ENCODE measurements at places on chromosomes 2 and 18.

- DNase-seq = no peak
- no peaks in the 10 kb centered on the region for H3K36me3 ChIP-seq
- no peaks in the 10 kb centered on the region for H3K27me3 ChIP-seq
- H3K4me1 ChIP-seq = no peaks in the 10 kb centered on the region
Observed at GRCh38 chr2:211748339-211748738, 790.3 kb downstream of the ERBB4 start.

DNA sequence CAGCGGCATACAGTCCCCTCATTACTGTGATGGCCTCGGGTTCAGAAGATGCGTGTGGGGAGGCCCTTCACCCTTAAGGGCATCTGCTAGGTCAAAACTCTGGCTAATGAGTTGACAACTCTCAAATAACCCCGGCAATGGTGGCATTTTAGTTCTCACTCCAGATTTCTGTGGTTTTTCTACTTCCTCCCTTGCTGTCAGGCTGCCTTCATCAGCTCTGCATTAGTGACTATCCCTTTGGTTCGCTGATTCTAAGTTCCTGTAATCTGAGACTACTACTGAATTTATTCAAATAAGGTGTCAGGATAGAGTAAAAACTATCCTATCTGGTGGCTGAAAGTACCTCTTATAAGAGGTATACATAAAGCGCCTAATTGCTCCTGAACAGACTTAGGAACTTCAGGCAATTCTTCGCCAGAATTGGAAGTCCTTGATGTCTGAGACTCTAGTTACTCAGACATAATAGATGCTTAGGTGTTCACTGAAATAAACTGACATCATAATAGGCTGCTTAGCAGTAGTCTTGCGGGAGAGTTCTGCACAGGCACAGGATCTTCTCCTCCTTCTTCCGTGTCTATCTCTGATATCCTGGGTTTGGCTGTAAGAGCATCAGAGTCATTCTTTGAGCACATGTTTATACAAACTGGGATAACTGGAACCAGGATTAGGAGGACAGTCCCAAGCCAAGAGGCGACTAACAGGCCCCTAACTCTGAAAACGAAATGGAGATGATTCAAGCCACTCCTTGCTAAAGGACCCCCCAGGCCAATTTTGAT lies 194.5 kb downstream of the DNER start:
- H3K4me3 ChIP-seq = no peak overlapping the region
- H3K27me3 ChIP-seq = peaks cover 8% of the 10 kb centered on the region
- H3K27ac ChIP-seq = no peak overlapping the region
- DNase-seq = no peak
- H3K4me1 ChIP-seq = no peaks in the 10 kb centered on the region
- H3K36me3 ChIP-seq = no peaks in the 10 kb centered on the region

DNA sequence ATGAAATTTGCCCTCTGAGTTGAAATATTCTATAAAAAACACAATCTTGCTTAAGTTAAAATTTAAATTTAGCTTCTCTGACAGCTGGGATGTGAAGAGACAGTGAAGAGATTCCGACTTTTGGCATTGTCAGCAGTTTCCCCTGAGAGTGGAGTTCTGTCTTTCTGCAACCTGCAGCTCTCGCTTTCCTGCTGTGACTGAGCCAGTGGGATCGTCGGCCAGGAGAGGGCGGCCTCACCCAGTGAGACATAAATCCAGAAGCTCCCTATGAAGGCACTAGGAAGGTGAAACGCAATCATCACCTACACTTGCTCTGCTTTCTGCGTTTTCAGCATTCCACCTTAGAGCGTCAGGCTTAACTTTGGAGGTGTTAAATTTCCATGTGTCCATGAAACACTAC lies 75.4 kb upstream of the HNMT start:
- no peaks in the 10 kb centered on the region for H3K4me1 ChIP-seq
- DNase-seq = peak; percentile 32
- no peak overlapping the region for H3K27ac ChIP-seq
- H3K27me3 ChIP-seq = peaks cover 4% of the 10 kb centered on the region
- H3K4me3 ChIP-seq = no peak overlapping the region
- H3K36me3 ChIP-seq = no peaks in the 10 kb centered on the region

GRCh38 chr18:56373601-56374000 lies 264.8 kb downstream of the TXNL1 start:
- no peaks in the 10 kb centered on the region for H3K4me1 ChIP-seq
- H3K36me3 ChIP-seq = no peaks in the 10 kb centered on the region
- no peak overlapping the region for H3K27ac ChIP-seq
- no peak overlapping the region for H3K4me3 ChIP-seq
- no peak for DNase-seq
- H3K27me3 ChIP-seq = peaks cover 2% of the 10 kb centered on the region

GRCh38 chr2:44107086-44107740 lies 61.5 kb upstream of the PPM1B start:
- H3K36me3 ChIP-seq = no peaks in the 10 kb centered on the region
- H3K27me3 ChIP-seq = peaks cover 3% of the 10 kb centered on the region
- no peak for DNase-seq
- no peak overlapping the region for H3K4me3 ChIP-seq
- peaks cover 21% of the 10 kb centered on the region for H3K4me1 ChIP-seq
- H3K27ac ChIP-seq = no peak overlapping the region

DNA sequence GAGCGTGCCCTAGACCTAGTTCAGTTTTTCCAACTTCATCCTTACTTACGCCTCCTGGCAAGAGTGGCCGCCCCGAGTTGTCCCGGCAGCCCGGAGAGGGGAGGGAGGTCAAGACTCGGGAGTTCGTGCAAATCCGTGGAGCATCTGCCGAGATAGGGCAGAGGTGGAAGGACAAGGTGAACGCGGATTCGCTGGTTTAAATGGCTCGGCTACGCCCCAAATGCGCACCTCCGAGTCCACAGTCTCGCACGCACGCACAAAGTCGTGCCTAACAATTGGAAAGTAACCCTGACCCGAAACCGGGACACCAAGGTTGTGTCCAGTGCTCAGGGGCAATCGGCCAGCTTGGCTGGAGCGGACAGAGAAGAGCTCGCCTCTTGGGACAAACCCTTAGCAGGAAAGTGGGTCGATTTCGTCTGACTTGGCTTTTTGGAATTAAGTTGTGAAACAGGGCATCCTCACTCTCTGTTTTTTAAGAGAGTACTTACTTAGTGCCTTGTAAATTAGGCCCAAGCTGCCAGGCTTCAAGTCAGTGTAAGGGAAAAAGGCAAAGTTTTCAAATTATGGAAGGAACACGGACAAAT lies 726 bp upstream of the SS18 start:
- H3K27me3 ChIP-seq = no peaks in the 10 kb centered on the region
- H3K36me3 ChIP-seq = peaks cover 14% of the 10 kb centered on the region
- no peak for DNase-seq
- peak overlapping the region; percentile 94 for H3K27ac ChIP-seq

- no peak for DNase-seq
- H3K27me3 ChIP-seq = no peaks in the 10 kb centered on the region
- H3K36me3 ChIP-seq = no peaks in the 10 kb centered on the region
- no peak overlapping the region for H3K4me3 ChIP-seq
Observed at GRCh38 chr2:30949435-30949834, 142.2 kb upstream of the CAPN13 start.

DNA sequence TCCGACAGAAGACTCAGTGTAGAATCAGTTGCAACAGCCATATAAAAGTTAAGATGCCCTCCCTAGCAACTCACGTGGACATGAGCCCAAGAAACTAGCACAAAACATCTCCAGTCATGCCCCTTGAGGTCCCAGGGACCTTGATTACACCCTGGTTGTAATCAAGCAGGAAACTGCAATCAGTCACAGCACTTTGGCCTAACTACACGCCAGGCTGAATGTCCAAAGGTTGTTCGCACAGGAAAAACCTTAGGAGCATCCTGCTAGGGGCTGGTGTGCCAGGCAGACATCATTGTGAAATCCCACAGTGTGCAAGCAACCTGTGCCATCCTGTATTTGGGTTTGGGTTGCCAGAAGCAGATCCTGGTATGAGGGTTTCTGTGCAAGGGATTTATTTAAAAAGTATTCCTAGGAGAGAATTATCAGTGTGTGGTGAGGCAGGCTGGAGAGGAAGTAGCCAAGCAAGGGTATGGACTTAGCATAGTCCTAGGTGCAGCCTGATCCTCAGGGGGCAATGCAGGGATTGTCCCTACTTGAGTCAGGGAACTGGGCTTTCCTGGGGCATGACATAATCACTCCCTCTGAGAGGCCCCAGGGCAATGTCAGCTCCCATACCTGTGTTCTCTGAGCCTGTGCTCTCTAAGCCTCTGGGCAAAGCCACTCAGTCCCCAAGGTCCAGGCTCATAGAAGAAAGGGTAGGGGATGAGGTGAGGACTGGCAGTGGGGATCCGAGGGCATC lies 17.8 kb upstream of the SULT1C2 start:
- no peak overlapping the region for H3K27ac ChIP-seq
- peaks cover 10% of the 10 kb centered on the region for H3K27me3 ChIP-seq

GRCh38 chr2:173766537-173767289 lies 198.5 kb downstream of the SP3 start:
- H3K4me1 ChIP-seq = no peaks in the 10 kb centered on the region
- no peaks in the 10 kb centered on the region for H3K36me3 ChIP-seq
- H3K27ac ChIP-seq = no peak overlapping the region
- no peak for DNase-seq
- no peak overlapping the region for H3K4me3 ChIP-seq

DNA sequence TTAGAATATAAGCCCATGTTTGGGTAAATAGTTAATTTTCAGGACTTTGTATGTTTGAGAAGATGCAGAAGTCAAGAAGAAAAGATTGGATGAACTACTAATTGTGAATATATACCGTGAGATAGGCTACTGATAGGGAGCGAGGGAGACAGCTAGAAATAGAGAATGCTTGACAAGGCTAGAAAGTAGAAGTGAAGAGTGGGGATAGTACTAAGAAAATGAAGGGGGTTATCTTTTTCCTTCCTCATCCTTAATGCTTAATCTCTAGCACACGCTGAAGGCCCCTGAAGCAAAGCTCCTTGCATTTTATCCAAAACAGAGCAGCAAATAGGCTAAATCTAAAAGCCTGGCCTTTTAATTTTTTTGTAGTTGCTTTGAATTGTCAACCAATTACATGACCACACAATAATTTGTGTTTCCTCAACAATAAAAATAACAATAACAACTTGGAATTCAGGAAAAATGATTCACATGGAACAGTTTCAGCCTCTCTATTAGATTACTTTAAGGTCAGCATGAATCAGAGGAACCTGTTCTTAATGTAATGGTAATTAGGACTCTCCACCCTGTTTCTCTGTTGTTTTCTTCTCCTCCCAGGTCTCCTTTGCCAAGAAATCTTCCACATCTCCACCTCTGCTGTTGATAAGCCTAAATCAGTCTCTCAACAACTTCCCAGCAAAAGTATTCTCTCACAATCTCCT lies 1071.3 kb upstream of the ZEB2 start:
- no peaks in the 10 kb centered on the region for H3K36me3 ChIP-seq
- no peak for DNase-seq
- no peaks in the 10 kb centered on the region for H3K27me3 ChIP-seq
- no peaks in the 10 kb centered on the region for H3K4me1 ChIP-seq
- no peak overlapping the region for H3K4me3 ChIP-seq

- no peak for DNase-seq
- no peak overlapping the region for H3K27ac ChIP-seq
- H3K4me1 ChIP-seq = no peaks in the 10 kb centered on the region
- H3K36me3 ChIP-seq = no peaks in the 10 kb centered on the region
- H3K4me3 ChIP-seq = no peak overlapping the region
Observed at GRCh38 chr18:5508821-5509220, 35.0 kb downstream of the EPB41L3 start.

GRCh38 chr2:3427272-3427671 lies 47.8 kb downstream of the TRAPPC12 start:
- no peak overlapping the region for H3K4me3 ChIP-seq
- H3K27ac ChIP-seq = no peak overlapping the region
- no peaks in the 10 kb centered on the region for H3K27me3 ChIP-seq
- peaks cover 44% of the 10 kb centered on the region for H3K36me3 ChIP-seq
- peaks cover 3% of the 10 kb centered on the region for H3K4me1 ChIP-seq

DNA sequence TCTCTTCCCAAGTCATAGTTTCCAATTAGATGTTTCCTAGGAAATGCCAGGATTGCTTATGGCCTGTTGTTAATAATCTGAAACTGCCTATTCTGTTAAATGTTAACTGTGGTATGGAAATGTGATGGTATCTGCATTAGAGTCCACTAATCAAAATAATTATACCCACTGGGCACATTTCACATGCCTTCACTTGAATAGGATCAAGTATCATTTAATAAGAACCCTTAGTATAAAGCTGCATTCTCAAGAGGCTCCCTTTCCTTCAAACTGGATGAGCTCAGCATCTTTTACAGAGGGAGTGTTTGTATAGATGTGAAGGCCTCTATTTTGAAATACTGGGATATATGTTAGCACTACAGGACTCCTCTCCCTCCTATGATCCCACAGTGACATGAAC lies 477.2 kb upstream of the VRK2 start:
- H3K4me3 ChIP-seq = no peak overlapping the region
- no peak for DNase-seq
- H3K4me1 ChIP-seq = no peaks in the 10 kb centered on the region
- no peaks in the 10 kb centered on the region for H3K36me3 ChIP-seq
- H3K27me3 ChIP-seq = no peaks in the 10 kb centered on the region

- no peak overlapping the region for H3K27ac ChIP-seq
- no peaks in the 10 kb centered on the region for H3K36me3 ChIP-seq
Observed at GRCh38 chr2:219689676-219690628, 62.5 kb downstream of the SLC4A3 start.

DNA sequence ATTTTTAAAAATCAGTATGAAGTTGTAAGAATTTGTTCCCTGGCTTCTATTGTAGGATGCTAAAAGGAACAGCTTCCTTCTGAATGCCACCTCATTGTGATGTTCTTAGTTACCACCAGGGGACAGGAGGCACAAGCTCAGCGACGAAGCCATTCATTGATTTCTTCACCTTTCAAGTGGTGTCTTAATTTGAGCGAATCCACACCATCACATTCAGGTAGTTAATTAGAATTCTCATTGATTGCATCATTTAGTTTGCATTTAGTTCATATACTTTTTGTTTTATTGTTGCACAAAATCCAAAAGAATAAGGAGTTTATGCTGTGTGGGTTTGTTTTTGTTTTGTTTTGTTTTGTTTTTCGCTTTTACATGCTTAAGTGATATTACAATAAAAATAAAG lies 23.1 kb downstream of the CYP27C1 start:
- H3K4me3 ChIP-seq = no peak overlapping the region
- H3K36me3 ChIP-seq = no peaks in the 10 kb centered on the region
- no peaks in the 10 kb centered on the region for H3K4me1 ChIP-seq

DNA sequence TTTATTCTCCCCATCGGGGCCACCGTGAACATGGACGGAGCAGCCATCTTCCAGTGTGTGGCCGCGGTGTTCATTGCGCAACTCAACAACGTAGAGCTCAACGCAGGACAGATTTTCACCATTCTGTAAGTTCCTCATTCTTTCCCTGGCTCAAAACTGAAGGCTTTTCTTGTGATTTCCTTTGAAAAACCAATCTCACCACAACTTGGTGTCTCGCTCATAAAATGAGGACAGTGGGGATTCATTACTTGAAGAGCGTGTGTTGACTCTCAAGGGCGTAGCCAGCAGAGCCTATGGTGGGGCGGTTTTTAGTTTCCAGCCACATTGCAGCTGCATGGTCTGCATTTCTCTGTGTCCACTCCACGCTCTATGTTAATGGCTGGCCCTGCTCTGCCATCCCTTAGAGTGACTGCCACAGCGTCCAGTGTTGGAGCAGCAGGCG lies 29.0 kb downstream of the SLC1A4 start:
- H3K27me3 ChIP-seq = no peaks in the 10 kb centered on the region
- DNase-seq = no peak
- peaks cover 3% of the 10 kb centered on the region for H3K4me1 ChIP-seq

All from activated CD4-positive, alpha-beta T cell treated with anti-CD3 and anti-CD28 coated beads for 36 hours (primary cell).